ENCODE measurements at places on chromosomes 12 and 14. TPM values are rescaled to one million over a fixed set of nuclear protein-coding genes. Genes with fewer than 3 reads are reported as not detected.

The FAM181A gene
- total RNA-seq: not detected

The SAMD15 gene
- 0.60 TPM for total RNA-seq

The NUAK1 gene
- total RNA-seq: 16.9 TPM

The THTPA gene
- 19.6 TPM for total RNA-seq

The FOXG1 gene
- total RNA-seq: not detected

The ITGA5 gene
- total RNA-seq: 833 TPM

The ENDOU gene
- 0.38 TPM for total RNA-seq

The KRT3 gene
- total RNA-seq: not detected

The CCDC184 gene
- total RNA-seq: 0.48 TPM

The ANKRD52 gene
- total RNA-seq: 24.6 TPM

The CELA1 gene
- total RNA-seq: not detected

The DCN gene
- total RNA-seq: 1,461 TPM

The OTOGL gene
- 0.46 TPM for total RNA-seq

The ACSS3 gene
- 13.5 TPM for total RNA-seq

The GPR132 gene
- total RNA-seq: 3.1 TPM

The PLEKHD1 gene
- total RNA-seq: 0.14 TPM

The PLCZ1 gene
- total RNA-seq: not detected

The GLIPR1 gene
- total RNA-seq: 57.2 TPM

The PROX2 gene
- total RNA-seq: not detected

The GALNT4 gene
- total RNA-seq: 6.2 TPM

The ACYP1 gene
- 8.2 TPM for total RNA-seq

The NKX2-1 gene
- total RNA-seq: not detected

The KIF5A gene
- total RNA-seq: 0.10 TPM

The TMEM63C gene
- not detected for total RNA-seq

The GPR137C gene
- 0.33 TPM for total RNA-seq

The PPM1A gene
- total RNA-seq: 64.2 TPM

The IL31 gene
- total RNA-seq: not detected

The MMP17 gene
- total RNA-seq: 4.3 TPM

The TAS2R7 gene
- not detected for total RNA-seq

The BEGAIN gene
- total RNA-seq: 0.56 TPM

The ASB2 gene
- 66.5 TPM for total RNA-seq

The KLRD1 gene
- 4.8 TPM for total RNA-seq

The TMEM229B gene
- total RNA-seq: 4.4 TPM
